ENCODE measurements at places on chromosomes 6 and 20.

DNA sequence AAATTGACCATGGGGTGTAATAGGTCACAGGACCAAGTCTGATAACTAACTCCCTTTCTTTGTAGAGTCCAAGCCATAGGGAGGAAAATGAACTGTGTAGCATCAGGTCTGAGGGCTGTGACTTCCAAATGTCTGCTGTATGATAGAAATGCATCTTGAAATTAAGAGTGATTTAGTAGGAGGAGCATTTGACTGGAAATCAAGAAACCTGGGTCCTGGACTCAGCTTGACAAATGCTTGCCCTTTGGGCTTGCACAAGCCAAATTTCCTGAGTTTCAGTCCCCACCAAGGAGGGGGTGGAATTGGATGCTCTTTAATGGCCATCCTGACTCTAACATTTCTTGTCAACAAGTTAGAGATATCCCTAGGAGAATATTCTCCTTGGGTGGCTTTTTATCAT lies 187.0 kb downstream of the PDE7B start:
- no peak for DNase-seq

GRCh38 chr6:38184585-38185080 lies 365.1 kb downstream of the ZFAND3 start:
- no peak for DNase-seq

DNA sequence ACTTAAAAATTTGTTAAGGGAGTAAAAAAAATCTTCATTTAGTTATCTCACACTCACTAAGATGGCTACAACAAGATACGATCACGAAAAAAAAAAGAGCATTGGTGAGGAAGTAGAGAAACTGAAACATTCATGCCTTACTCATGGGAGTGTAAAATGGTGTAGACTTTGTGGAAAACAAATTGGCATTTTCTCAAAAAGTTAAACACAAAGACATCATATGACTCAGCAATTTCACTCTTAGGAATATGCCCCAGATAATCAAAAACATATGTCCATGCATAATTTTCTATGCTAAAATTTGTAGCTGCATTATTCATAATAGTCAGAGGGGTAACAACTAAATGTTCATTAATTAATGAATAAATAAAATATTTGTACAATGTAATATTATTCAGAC lies 120.9 kb upstream of the IRAK1BP1 start:
- no peak for DNase-seq

- DNase-seq: no peak
These were observed 522.5 kb downstream of the CD83 start for GRCh38 chr6:14639983-14640599.

DNA sequence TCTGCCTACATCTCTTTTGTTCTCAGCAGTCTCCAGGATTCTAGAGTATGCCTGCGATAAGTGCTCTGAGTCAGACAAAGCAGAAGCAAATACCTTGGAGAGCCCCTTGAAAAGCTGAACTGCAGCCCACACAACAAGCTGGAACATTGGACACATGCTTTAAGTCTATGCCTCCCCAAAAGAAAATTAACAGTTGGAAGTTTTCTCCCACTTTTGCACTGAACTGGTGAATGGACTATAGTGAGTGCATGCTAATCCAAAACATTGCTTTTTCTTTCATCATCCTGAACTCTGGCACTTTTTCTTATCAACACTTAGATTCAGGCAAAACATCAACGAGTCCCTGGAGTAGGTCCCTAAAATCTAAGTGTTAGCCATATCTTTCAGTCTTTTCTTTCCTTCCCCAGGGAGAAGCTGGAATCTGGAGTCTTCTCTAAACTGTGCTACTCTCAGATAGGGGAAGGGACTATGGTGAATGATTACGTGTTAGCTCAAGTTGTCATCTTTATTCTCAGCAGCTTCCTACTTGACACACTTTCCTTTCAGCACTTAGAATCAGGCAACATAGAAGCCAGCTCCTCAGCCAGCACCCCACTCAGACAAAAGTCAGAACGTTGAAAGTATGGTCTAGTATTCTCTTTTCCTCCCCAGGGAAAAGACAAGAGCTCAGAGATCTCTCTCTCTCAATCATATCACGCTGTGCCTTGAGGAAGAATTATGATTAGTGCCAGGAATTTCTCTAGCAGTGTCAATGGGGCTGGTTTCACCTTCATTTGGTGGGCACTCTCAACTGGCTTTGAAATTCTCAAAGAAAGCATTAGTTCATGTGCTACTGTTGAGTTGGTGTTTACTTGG lies 811.0 kb upstream of the GJE1 start:
- DNase-seq: no peak

All from GM04504 (cell line).